ENCODE measurements at places on chromosomes 5 and 9.

- DNase-seq = no peak
Measured at GRCh38 chr5:15267966-15268365, 232.0 kb upstream of the FBXL7 start.

DNA sequence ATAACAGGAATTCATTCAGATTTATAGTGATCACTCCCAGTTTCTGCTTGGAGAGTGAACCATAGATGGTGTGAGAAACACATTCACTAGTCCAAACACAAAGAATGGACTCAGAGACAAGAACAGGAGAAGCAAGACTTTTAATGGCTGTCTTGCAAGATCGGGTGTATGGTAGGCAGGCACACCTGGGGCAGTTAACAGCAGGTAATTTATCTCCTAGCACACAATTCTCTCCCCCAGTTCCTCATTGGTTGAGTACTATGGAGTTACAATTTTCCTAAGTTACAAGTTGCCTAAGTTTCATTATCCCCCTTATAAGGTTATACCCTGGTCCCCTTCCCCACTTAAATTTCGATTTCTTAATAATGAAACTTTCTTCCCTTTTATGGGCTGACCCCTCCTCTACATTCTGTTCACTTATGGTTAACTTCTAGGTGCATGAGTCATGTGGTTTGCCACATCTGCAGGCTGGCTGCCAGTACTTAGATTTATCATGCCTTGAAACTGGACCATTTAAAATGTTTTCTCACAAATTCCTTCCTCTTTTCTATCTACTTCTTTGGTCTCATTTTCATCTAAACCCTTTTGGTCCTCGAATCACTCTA is 623.3 kb downstream of the HINT1 start:
- DNase-seq = no peak

DNA sequence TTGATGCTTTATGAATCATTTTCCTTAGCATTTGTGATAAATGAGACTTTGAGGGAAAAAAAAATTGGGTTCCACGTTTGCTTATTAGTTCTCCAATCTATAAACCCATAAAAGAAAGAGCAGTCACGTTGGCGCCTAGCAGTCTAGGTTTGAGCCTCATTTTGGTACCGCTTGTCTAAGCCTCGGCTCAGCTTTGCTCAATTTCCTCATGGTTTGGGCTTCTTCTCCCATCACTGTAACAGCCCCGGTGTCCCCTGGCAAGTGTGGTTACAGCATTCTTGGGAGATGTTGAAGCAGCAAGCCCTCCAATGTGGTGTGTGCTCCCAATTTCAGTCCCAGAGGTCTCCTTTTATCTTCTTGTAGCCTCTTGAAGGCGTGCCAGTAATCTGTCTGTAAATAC is 578.4 kb downstream of the CDK5RAP2 start:
- no peak for DNase-seq

- DNase-seq = no peak
Measured at GRCh38 chr9:76687861-76688391, 76.3 kb upstream of the PCA3 start.

DNA sequence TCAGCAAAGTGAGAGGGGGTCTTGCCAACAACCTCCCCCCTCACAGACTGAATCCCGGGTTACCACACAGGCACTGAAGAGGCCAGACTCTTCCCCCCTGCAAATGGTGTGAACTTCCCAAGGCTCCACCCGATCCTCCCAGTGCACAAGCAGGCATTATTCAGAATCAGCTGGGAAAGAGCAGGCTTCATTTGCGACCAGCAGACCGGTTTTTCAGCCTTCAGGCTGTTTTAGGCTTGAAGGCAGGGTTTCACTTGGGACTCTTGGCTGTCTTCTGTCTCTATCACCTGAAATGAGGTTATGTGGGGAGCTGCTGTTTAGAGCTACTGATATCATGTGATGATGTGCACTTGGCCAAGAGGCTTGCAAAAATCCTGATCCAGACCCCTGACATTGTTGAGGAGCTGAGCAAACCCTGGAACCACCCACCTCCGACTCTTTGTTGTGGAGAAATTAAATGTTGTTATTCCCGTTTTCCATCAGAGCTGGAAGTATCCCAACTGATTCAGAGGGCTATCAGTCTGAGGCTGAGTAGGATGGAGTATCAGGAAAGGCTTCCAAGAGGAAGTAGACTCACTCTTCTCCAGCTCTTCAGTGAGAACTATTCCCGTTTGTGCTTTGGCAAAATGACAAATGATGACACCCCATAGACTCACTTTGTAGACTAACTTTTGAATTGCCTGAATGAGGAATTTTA is 63.3 kb upstream of the ZFR start:
- DNase-seq = no peak

DNA sequence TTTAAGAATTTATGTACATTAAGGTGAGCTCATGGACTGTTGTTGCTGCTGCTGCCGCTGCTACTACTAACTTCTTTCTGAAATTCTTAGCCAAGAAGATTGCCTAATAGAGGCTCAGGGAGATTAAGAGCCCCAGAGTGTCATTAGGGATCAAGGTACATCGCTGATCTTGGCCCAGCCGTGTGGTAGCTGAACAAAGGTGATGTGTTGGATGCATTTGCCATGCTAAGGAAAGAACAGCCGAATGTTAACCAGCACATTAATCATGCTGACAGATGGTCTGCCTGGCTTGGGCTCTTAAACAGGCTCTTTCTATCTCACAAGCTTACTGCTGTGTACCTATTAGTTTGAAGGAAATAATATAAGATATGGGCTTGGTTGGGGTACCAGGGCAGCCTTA is 137.1 kb downstream of the KCTD16 start:
- no peak for DNase-seq

DNA sequence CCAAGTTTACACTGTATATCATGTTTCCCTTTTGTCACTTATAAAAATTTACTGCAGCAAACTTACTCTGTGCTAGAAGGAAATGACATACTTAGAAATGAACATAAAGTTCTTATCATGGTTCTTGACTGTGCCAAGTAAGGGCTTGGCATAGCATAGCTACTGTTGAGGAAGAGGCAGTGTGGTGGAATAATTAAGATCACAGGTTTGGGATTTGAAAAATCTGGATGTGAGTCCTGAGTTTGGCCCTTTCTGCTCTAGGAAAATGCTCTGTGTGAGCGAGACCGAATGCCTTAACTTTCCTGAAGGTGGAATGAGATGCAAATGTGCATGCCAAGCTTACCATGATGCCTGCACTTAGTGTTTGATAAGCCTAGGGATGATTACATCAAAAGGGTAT is 99.5 kb downstream of the INSYN2B start:
- DNase-seq = no peak

DNA sequence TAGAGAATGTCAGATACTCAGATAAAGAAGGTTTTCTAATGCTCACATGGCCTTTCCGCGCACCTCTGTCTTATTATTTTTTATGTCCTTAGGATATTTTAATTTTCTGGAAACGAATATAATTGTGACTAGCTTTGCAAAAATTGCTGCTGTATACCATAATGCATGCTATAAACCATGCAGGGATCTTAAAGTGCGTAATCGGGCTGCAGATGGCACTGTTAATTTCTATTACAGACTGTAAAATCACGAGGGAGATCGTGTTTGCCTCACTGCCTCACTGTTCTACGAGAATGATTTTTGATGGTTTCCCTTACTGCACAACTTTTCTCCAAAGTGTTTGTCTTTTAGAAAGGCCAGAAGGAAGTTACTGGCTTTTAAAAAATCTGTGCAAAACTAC is 356.1 kb downstream of the TUSC1 start:
- no peak for DNase-seq

DNA sequence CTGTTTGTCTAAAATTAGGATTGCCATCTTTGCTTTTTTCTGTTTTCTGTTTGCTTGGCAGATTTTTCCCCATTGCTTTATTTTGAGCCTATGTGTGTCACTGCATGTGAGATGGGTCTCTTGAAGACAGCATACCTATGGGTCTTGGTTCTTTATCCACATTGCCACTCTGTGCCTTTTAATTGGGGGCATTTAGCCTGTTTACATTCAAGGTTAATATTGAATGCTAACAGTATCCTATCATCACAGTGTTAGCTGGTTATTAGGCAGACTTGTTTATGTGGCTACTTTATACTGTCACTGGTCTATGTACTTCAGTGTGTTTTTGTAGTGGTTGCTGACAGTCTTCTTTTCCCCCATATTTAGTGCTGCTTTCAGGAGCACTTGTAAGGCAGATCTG is 67.3 kb downstream of the ISOC1 start:
- no peak for DNase-seq

DNA sequence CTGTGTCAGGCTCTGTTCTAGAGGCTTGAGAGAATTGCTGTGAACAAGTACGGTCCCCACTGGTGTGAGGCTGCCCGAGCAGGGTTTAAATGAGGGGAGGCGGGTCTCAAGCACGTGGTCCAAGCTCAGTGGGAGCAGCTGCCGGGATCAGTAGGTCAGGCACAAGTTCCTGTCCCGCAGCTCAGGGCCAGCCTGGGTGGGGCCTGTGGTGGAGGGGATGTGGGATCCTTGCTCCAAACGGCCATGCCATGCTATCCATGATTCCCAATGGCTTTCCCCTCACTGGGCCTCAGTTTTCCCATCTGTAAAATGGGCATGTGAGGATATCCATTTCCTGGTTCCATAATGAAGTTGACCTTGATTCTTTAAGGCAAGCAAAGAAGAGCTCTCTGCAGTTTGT is 17.1 kb downstream of the OBP2B start:
- DNase-seq = no peak

- DNase-seq = no peak
Measured at GRCh38 chr5:179969110-179969509, 61.4 kb upstream of the TBC1D9B start.
